ENCODE measurements at places on chromosomes 7 and 10. TPM values are rescaled to one million over a fixed set of nuclear protein-coding genes. Genes with fewer than 3 reads are reported as not detected.

ZNF804B gene
- not detected for total RNA-seq

EVX1 gene
- total RNA-seq, result not detected

LEP gene
- total RNA-seq, result not detected

- H3K27me3 ChIP-seq, result no peaks in the 10 kb centered on the region
- H3K27ac ChIP-seq, result no peak overlapping the region
- H3K36me3 ChIP-seq, result no peaks in the 10 kb centered on the region
These were observed 15.0 kb downstream of the ZNF862 start for GRCh38 chr7:149853157-149853556.

GRCh38 chr7:140876519-140877248 is 48.0 kb downstream of the BRAF start:
- no peaks in the 10 kb centered on the region for H3K36me3 ChIP-seq
- H3K4me1 ChIP-seq, result no peaks in the 10 kb centered on the region
- no peak overlapping the region for H3K27ac ChIP-seq
- H3K4me3 ChIP-seq, result no peak overlapping the region

GRCh38 chr10:70541736-70542564 is 60.6 kb downstream of the PRF1 start:
- no peak overlapping the region for H3K4me3 ChIP-seq
- no peaks in the 10 kb centered on the region for H3K27me3 ChIP-seq
- no peak overlapping the region for H3K27ac ChIP-seq
- DNase-seq, result no peak
- H3K36me3 ChIP-seq, result no peaks in the 10 kb centered on the region

Data from esophagus squamous epithelium (tissue), 5 donors.